NCI-H2081 (cell line): ENCODE measurements at places on chromosomes 5 and 9.
A peak's percentile ranks its signal among the peaks of the same experiment; 100 is the strongest.

GRCh38 chr5:168315416-168316138, 24.1 kb downstream of the WWC1 start:
- DNase-seq = no peak

DNA sequence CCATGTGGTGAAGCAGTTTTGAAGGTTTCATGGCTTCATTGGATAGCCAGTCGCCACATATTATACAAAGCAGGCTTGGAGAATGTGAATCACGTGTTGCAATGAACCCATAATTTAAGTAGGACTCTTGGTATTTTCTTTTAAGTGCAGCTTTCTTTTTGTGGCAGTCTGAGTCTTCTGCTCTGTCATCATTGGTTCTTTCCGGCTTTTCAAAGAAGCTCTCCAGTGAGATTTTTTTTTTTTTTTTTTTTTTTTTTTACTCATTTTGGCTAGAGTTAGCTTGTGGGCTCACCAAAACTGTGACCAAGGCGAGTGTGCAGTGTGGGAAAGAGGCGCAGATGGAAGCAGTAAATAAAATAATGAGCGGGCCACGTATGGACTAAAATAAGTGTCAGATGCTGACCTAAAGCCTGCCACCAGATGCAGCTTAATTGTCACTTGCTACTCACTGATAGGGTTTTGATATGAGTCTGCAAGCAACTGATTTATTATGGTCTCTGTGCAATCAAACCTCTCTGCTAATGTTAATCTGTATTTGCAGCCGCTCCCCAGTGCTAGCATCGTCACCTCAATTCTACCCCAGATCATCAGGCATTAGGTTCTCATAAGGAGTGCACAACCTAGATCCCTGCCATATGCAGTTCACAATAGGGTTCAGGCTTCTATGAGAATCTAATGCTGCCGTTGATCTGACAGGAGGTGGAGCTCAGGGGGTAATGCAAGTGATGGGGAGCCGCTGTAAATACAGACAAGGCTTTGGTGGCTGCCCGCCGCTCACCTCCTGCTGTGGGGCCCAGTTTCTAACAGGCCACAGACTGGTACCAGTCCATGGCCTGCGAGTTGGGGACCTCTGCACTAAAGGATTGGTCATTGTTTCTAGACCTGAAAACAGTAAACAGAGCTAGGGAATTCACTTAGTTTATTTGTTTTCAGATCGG, 45.5 kb upstream of the LARP1 start:
- DNase-seq = no peak

DNA sequence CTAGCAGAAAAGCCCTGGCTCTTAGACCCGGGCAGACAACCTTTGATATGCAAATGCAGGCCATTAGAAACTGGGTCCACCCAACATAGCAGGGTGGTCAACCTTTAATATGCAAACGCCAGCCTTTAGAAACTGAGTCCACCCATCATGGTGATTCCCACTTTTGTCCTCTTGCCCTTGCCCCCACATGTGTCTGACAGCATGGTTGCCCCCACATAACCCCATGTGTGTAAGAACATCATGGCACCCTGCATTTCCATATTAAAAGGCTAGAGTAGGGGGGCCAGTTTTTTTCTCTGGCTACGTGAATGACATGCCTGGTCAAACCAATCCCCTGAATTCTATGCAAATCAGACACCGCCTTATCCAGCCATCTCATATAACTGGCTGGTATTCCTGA, 273.2 kb upstream of the PRDM9 start:
- DNase-seq = no peak

- DNase-seq = no peak
Observed at GRCh38 chr5:172486912-172487311, 32.6 kb upstream of the SH3PXD2B start.

- no peak for DNase-seq
Observed at GRCh38 chr5:151730381-151730780, 28.1 kb downstream of the ATOX1 start.

DNA sequence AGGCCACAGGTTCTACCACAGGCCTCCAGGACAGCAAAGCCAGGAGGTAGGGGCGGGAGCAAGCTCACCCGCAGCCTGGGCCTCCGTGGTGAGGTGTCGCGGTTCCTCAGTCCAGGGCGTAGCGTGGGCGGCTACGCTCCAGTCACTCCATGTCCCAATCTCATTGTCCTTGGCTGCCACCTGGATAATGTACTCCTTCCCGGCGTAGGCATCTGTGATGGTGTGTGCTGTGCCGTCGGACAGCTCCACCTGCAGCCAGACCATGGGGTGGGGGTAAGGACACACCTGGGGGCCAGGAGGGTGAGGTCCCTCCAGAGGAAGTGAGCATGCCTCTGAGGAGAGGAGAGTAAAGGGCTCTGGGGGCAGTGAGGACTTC, 29.8 kb upstream of the ENHO start:
- no peak for DNase-seq

DNA sequence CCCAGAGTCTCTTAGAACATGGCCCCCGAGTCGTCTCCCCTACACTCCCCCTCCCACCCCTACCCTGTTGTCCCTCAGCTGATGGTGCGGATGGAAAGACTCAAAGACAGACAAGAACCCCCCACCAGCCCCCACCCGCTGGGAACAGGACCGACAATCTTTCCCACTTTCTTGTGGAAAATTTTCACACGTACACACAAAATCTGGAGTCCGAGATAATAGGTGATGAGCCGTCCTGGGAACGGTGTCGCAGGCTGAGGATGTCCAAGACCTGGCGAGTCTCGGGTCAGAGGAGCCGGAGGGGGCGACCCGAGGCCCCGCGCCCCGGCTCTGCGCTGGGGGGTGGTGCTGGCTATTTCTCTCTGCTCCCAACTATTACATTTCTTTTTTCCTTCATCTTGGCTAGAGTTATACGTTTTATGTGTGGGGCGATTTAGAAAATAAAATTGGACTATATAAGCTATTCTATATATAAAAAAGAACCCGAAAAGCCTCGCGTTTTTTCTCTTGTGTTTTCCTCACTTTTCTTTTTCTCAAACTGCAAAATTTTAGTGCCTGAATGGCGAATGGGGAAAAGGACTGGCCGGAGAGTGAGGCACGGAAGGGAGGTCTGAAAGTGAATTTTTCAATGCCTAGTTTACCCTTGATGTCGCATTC, 188.8 kb downstream of the MEF2C start:
- no peak for DNase-seq

- DNase-seq = no peak
Observed at GRCh38 chr5:18142831-18143230, 508.6 kb downstream of the TAF11L14 start.

DNA sequence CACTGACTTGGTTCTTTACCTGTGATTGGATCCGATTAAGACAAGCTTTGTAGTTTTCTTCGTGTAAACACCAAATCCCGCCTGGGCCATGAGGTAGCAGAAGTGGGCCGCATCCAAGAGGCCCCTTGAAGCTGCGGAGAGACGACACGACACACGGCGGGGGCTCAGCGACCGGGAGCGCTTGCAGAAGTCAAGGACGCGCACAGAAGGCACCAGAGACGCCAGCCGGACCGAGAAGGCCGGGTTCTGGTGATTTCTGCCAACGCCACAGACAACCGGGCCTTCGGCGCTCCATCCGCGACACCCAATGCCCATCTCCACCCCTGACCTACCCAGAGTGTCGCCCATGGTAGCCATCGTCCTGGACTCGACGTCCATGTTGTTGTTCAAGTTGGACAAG, 19.8 kb upstream of the INPP5E start:
- DNase-seq = no peak

DNA sequence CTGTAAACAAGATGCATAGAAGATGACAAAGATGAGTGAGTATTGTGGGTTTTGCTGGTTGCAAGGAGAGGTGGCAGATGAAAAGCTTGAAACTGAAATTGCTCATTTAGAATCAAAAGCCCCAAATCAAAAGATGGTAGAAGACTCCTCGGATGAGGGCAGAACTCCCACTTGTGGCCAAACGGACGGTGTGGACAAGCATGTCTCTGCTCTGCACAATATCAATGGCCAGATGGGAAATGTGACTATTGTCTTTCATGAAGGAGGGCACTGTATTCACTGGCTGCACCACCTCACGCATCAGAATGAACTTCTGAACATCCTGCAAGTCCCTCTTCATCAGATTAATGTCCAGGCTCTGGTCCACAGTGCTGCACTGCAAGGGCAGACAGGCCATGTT, 541.7 kb downstream of the MTRR start:
- no peak for DNase-seq

DNA sequence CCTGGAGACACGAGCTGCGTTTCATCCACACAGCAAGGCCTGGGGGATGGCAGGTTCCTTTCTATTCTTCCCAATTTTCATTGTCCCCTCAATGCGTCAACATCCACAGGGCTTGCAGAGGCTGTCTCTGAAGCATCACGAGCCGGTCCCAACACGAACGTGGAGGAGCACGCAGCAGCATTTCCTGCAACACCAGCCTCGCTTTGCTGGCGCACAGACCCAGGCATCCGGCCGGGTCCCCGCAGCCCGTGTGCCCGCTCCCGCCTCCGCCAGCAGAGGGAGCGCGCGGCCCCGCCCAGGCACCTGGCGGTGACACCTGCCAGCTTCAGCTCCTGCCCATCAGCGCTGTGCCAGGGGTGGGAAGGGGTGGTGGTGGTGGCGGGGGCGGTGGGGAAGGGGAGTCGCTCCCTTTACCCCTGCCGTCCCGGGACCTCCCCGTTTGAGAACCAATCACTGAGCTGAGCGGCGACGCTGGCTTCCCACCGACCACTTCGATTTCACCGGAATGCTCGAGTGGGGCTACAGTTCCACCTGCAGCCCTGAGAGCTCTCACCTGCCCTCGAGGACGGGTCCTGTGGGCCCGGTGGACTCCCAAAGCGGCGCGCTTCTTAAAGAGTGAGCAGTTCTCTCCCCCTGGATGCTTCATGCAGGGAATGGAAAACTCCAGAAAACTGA, 464.5 kb downstream of the ICE1 start:
- DNase-seq = peak; percentile 72

DNA sequence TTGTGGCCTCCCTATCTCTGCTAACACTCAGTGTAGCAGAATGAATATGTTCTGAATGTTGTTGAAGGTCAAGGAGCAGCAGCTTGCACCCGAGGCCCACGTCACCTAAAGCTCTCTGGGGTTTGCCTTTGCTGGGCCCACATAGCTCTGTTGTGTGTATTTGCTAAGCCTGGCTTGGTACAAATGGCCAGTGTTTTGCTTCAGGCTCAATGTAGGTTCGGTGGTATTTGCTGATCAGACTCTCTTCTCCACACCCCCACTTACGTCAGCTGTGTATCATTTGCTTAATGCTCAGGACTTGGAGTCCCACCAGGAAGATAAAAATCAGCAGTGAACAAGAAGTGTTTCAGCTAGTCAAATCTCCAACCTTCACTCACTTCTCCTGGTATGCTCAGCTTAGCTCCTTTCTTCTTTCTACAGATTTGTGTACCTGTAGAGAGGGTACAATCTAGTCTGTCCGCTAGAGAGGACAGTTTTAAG, 4.8 kb upstream of the RFESD start:
- DNase-seq = no peak

GRCh38 chr9:127753622-127754021, 18.5 kb upstream of the TOR2A start:
- no peak for DNase-seq

DNA sequence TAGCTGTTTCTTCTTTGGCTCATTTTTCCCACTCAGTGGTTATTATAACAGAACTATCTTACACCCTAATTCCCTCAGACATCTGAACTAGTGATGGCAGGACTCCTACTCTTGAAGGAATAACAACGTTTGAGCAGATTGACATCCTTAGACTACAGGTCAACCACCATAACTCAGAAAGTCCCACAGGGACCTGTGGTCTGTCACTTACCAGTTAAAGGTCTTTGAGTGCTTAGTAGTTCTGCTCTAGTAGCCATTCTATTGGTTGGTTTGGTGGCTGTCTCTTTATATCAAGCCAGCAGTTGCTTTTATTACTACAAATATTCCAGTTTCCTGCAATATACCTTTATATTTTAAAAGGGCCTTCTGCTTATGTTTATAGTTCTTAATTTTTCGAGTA, 67.2 kb upstream of the FCHO2 start:
- no peak for DNase-seq

DNA sequence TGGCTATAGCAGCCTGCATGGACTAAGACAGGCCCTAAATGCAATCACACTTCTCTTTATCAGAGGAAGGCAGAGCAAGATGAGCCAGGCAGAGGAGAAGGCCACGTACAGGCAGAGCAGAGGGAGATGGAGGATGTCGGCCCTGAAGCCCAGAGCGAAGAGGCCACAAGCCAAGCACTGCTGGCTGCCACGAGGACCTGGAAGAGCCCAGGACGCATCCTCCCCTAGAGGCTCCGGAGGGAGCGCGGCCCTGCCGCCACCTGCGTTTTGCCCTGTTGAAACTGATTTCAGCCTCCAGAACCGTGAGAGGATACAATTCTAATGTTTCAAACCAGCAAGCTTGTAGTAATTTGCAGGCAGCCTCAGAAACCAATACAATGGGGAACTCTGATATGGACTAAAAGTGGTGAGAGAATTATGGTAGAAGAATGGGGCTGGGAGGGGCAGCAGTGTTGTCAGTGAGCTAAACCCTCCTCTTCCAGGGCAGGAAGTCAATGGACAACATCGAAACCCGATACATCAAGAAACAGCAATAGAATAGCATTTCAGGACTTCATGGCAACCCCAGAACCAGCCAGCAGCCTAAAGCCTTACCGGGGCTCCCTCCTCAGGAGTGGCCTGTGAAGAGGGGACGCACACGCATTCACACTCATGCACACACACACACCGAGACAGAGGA, 32.6 kb downstream of the ADAMTS2 start:
- DNase-seq = no peak

DNA sequence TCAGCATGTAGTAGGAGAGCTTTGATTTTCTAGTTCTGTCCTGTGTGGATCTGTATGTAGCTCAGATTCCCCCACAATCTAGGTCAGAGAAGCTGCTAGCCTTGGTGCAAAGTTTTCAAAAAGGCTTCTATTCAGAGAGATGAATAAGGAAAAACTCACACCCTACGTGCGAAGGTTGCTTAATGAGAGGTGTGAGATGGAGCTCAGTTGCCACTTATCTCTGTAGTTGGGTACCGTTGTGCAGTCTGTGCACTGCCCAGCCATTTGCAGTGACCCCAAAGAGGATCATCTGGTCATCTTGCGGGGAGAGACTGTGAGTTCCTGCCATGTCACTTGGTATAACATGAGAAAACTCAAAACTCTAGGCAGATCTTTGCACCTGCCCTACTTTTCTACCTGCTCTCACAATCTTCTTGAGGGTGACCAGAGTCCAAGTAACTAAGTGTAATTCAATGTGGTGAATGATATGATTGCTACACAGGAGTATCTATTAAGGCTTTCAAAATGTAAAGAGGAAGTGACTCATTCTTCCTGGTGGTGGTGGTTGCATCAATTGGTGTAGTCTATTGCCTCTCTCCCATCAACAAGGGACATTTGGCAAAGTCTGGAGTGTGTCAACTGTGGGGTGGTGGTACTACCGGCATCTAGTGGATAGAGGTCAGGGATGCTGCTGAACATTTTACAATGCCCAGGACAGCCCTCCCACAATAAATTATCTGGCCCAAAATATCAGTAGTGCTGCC, 65.2 kb downstream of the TMC1 start:
- no peak for DNase-seq

DNA sequence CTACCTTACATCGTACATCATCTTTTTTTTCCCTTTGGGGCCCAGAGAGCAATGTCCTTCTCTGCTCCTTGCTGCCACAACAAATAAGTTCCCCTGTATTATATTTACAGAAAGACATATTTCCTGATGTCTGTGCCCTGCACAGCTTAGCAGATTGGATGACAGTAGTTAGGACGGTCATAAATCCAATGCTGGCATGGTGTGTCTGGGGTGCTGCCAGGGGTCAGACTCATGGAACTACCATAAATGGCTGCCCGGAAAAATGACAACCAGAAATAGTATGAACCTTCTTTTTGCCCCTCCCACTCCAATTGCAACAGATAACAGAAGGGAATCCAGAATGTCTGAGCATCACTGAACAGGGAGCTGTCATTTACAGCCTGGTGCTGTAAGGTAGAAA, 511.1 kb downstream of the PSAT1 start:
- DNase-seq = no peak
